ENCODE measurements at places on chromosomes 12 and 14.

DNA sequence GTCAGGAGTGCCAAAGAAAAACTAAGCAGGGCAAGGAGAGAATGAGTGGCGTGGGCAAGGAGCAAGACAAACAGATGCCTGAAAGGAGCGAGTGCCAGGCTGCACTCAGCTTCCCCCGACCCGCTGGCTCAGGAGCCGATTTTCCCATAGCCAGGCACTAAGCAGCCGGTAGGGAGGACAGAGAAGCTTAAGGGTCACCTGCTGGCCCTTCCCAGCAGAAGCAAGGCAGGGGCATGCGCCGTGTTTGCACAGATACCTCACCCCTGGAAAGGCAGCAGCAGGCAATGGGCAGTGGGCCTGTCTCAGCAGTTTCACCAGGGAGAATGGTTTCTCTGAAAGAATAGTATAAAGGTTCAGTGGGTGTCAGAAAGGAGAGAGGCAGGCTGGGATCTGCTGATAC lies 104.9 kb upstream of the FKBP4 start:
- no peak for DNase-seq

DNA sequence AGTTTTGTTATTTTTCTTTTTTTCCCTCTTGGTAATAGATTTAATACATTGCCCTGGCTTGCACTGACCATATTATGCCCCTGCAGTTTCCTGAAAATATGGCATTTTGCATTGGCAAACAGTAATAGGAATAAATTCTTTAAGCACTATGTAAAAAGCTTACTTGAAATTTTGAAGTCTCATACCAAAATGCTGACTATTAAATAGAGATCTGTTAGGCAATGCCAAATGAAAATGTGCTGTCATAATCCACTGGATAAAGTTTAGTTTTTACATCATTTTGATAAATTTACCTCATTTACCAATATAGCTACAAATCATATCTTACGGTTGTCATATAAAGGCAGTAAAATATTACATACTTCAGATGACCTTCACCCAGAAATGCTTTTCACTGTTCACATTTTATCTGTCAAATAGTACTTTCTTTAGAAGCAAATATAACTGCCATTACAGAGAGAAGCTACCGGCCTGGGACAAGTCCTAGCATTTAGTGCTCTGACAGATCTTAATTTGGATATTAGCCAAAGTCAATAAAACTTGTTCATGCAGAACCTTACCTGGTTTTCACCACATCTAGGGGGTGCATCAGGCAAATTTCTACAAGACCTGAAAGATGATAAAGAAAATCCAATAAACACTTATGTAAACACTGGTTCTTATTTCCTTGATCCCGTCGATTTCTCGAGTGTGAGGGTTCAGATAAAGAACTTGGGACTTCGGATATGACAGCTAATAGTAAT lies 212.9 kb downstream of the PAX9 start:
- DNase-seq, result no peak

GRCh38 chr12:95884998-95885397 lies 26.2 kb downstream of the SNRPF start:
- DNase-seq, result no peak

DNA sequence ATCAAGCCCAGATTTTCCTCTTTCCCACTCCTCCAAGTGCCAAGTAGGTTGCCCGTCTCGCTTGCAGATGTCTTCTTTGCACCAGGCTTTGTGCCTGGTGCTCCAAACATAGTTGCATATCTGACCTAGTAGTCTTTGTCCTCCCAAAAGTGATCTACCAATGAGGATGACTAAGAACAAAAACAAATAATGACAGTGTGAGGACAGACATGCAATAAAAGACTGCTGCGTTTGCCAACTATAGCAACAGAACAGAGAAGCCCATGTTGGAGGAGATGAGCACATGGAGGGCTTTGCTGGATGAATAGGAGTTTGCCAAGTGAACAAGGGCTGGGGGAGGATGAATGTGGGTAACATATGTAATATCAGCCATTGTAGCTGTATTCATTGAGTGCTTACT lies 15.6 kb downstream of the DTX1 start:
- no peak for DNase-seq

GRCh38 chr14:98958048-98958631 lies 313.9 kb downstream of the BCL11B start:
- no peak for DNase-seq

DNA sequence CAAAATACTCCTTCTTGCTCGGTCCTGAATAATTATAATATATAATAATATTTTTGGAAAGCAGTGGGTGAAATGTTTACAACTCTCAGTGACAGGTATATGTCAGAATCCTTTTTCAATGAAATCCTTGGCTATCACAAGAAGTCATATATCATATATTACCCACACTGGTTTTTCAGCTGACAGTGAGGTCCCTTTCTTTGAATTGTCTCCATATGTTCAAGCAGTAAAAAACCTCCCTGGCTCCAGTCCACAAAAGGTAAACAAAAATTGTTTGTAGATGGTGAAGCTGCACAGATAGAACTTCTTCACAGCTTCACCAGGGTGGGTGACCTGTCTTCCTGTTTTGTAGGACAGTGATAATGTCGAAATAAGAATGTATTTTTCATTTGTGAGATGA lies 44.0 kb downstream of the A2ML1 start:
- DNase-seq, result no peak

- DNase-seq, result no peak
Measured at GRCh38 chr14:72549854-72550253, 344.0 kb downstream of the DPF3 start.

DNA sequence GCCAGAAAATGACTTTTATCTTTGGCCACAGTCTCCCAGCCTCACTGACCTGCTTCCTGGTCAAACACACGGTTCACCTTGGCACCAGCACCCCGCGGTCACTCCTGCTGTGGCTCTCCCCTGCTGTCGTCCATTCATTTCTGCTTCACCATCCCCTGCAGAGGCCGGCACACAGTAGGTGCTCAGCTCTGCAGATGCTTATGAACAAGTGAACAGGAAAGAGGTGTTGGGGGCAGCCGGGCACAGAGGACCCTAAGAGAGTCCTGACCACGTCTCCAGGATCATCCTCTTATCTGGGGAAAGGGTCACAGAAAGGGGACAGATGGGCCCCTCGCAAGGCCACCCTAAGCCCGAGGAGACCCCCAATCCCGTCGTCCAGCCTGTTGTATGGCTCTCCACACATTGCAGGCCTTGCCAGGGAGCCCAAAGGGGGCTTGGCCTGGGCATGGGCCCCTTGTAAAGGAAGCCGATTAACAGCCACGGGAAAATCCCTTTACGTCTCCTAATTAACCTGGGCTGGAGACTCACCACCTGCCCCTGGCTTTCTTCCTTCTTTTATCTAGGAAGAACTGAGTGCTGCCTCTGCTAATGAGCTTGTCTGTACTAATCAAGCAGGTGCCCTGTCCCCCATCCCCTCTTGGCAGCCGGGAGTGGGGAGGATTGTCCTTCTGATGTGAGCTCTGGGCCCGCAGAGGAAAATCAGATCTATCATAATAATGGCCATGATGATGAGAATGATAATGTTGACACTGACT lies 119.2 kb downstream of the AACS start:
- DNase-seq, result no peak

GRCh38 chr14:99821519-99822508 lies 28.6 kb downstream of the EML1 start:
- no peak for DNase-seq

DNA sequence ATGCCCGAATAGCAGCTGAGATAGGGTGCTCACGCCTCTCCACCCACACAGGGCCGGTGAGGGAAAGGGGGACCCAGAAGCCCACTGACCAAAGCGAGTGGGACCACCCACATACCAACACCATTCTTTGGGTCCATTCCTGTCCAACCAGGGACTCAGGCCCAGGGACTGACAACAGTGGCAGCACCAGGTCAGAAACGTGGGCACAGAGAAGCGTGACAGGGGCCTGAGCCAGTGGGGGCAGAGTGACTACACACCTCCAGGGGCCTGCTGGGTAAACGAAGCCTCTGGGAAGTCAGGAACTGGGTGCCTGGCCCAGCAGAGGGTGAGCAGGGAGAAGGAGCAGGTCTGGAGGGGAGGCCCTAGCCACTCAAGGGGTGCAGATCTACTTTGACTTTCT lies 13.7 kb downstream of the SPRYD3 start:
- no peak for DNase-seq

DNA sequence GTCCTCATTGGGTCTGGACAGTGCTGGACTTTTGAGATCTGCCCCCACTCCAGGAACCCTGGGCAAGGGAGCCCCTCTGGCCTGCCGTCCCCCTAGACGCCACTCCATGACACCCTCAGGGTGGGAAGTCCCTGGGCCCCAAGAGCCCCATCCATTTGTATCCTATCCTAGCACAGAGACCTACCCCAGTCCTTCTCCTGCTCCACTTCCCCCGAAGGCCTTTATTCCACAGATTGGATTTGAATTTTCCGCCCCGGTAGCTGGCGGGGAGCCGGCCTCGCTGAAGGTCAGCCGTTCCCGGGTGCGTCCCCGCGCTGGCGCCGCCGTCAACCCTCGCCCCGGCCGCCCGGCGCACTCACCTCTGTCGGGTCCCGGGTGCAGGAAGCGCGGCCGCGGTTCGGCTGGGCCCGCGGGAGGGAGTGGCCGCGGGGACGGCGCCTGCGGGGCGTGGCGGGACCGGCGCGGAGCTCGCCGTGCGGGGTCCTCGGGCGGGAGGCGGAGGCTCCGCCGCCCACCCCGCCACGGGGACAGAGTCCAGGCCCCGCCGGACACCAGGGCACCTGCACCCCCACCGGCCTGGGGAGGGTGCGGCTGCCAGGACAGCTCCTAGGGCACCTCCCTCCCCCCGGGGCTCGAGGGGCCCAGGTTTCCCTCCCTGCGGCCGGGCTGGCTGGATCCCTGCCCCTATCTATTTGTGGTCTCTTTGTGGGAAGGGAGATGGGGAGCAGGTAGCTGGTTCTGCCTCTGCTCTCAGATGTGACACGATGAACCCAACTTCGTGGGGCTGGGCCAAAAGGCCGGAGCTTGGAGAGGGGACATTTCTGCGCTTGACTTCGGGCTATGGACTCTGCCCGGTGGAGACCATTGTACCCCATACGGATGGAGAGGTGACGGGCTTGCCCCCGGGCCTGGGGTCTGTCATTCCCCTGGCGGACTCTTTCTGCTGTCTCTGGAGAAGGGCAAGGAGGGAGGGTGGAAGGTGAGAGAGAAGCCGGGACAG lies 19.9 kb upstream of the GPR68 start:
- DNase-seq, result no peak

DNA sequence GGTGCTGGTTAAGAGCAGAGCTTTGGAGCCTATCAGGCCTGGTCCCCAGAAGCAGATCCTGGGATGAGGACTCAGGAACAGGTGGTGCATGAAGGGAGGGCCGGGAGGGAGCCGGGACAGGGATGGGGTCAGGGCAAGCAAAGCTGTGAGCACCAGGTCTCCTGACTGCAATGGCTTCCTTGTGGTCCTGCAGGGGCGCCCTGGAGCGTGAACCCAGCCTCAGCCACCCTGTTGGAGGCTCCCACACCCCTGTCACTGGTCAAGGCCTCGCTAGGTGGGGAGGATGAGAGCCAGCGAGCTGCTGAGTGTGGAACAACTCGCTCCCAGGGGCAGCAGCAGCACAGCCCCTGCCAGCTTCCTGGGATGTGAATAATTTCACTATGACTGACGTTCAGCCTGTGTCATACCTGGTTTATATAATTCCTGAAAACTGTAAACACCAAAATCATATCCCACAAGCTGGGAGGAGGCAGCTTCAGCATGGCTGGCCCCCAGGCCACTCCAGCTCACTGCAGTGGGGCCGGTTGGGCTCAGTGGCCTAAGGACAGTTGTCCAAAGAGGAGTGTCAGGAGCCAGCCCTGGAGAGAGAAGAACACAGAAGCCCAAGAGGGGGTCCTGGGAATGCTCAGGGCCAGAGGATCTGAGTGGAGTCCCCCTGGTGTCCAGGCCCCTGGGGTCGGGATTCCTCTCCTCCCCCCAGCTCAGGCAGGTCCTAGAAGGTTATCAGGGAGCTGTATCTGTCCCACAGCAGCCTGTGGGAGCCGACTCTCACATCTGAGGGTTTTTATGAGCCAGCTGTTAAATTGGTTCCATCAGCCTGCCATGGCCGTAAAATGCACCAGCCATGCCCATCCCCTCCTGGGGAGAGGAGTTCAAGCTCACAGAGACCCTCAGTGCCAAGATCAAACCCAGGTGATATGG lies 272.9 kb downstream of the ADGRD1 start:
- no peak for DNase-seq

GRCh38 chr12:105928436-105928835 lies 210.3 kb downstream of the NUAK1 start:
- DNase-seq, result no peak

GRCh38 chr12:31880340-31880739 lies 78.9 kb upstream of the RESF1 start:
- no peak for DNase-seq

GRCh38 chr12:12428961-12429657 lies 72.2 kb downstream of the BORCS5 start:
- DNase-seq, result no peak

DNA sequence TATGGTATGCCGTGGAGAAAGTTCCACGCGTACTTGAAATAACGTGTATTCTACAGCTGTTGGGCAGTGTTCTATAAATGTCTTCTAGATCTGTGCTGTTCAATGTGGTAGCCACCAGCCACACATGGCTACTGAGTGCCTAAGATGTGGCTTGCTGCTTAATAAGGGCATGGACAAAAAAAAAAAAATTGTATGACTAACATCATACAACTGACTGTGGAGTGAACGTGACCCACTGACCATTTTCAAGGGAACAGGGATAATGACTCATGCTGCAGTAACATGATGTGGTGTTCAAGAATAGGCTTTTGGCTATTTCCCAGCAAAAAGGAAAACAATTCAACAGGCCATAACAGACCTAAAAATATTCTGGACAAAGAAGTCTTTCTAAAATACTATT lies 13.0 kb downstream of the ATG14 start:
- no peak for DNase-seq

- no peak for DNase-seq
Measured at GRCh38 chr12:25797386-25797785, 161.1 kb upstream of the RASSF8 start.

- no peak for DNase-seq
Measured at GRCh38 chr14:72366619-72367018, 434.4 kb downstream of the RGS6 start.

DNA sequence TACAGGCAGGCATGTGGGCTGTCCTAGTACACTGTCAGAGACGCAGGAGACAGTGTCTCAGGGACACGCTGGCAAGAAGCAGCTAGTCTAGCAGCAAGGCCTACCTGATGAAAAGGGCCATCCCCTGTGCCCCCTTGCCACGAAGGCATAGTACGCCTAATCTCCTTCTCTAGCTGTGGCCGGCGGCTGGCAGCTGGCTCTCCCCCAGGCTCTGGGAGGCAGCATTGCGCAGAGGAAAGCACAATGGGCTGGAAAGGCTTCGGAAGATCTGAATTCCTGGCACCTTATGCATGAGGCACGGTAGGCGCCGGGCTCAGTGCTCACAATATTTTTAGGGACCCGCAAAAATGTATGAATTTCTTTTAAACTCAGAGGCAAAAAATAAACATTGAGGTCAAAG lies 16.0 kb upstream of the PLEKHH1 start:
- no peak for DNase-seq

- DNase-seq, result no peak
Measured at GRCh38 chr14:80047761-80048160, 163.5 kb downstream of the DIO2 start.

DNA sequence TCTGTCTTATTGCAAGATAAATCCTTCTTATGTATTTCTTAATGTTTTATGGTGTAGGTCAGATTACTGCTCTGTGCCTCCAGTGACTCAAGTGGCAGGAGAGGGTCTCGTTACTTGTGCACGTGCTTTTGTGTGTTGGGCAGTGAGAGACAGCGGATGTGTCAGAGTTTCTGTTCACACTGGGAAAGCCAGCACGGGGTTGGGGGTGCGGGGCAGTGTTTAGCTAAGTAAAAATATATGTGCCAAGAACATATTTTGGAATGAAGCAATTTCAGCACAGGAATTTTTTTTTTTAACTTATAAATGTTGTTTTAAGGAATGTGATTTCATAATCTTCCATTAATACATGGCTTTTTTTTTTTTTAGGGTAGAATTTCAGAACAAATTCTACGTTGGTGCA lies 4.5 kb upstream of the DNAH10 start:
- DNase-seq, result no peak
